ENCODE measurements at places on chromosomes 3 and 15.

DNA sequence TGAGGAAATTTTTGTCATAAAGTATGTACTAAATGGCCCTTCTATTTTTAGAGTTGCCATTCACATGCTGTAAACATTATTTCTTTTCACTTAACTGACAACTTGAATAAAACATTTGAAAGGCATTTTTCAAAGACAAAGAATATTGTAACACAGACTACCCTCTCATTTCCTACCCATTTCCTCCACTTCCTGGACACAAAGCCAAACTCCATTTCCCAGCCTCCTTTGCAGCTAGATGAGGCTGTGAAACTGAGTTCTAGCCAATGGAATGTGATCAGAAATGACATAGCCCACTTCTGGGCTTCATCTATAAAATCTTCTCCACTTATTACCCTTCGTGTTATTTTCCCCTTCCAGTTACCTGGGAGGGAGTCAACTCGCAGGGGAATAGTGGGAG, 288.9 kb upstream of the DPH6 start:
- ATAC-seq = no peak

DNA sequence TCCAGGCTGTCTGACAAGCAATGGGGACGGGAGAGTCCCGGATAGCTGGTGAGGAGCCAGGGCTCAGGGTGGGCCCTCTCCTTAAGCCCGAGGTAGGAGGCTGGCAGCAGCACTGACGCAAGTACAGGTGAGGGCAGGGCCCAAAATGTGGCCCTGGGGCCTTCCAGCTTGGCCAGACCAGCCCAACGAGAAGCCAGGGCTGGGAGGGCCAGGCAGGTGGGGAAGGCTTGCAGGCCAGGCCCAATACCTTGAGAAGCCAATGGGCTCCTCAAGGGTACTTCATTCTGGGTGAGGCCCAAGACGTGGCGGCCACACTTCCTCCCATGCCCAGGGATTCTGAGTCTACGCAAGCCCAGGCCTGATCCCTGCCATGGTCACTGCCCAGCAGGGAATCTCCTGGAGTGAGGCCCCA, 37.2 kb downstream of the AMOTL2 start:
- ATAC-seq = no peak

GRCh38 chr3:126351771-126352475, 5.3 kb downstream of the KLF15 start:
- ATAC-seq = no peak

DNA sequence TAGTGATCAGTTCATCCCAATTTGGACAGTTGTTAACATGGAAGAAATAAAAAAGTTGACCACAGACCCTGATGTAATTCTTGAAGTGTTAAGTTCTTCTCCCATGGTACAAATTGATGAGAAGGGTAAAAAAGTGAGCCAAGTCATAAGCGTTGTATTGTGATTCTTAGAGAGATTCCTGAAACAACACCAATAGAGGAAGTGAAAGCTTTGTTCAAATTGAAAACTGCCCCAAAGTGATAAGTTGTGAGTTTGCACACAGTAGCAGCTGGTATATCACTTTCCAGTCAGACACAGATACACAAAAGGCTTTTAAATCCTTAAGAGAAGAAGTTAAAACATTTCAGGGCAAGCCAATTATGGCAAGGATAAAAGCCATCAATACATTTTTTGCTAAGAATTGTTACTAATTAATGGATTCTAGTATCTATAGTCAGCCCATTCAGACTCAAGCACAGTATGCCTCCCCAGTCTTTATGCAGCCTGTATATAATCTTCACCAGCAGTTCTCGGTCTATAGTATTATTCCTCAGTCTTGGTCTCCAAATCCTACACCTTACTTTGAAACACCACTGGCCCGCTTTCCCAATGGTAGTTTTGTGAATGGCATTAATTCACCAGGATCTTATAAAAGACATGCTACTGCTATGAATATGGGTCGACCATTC, 38.2 kb downstream of the CDIN1 start:
- no peak for ATAC-seq

- no peak for ATAC-seq
Measured at GRCh38 chr15:62653122-62653521, 389.4 kb upstream of the TPM1 start.

GRCh38 chr15:66001042-66001441, 131.8 kb downstream of the RAB11A start:
- no peak for ATAC-seq

DNA sequence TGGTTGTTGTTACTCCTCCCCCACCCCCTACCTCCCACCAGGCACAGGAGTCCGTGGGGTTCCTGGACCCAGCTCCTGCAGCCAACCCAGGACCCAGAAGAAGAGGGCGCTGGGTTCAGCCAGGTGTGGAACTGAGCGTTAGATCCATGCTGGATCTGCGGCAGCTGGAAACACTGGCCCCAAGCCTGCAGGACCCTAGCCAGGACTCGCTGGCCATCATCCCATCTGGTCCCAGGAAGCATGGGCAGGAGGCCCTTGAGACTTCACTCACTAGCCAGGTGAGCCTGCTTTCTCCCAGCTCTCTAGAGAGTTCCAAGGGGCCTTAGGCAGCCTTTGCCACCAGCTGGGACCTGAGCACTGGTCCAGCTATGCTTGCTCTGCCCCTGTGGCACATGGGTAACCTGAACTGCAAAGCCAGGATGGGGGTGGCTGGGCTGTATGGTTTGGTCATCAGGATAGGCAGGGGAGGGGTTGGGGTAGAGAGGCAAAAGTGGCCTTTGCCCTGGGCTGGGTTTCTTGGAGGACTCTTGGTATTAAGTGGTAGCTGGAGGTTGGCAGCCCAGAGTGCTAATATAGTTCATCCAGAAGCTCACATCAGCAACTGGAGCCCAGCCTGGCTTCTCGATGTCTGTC, 7.0 kb upstream of the JMJD7 start:
- no peak for ATAC-seq

- ATAC-seq = no peak
Measured at GRCh38 chr15:82305621-82306048, 43.0 kb downstream of the SAXO2 start.

DNA sequence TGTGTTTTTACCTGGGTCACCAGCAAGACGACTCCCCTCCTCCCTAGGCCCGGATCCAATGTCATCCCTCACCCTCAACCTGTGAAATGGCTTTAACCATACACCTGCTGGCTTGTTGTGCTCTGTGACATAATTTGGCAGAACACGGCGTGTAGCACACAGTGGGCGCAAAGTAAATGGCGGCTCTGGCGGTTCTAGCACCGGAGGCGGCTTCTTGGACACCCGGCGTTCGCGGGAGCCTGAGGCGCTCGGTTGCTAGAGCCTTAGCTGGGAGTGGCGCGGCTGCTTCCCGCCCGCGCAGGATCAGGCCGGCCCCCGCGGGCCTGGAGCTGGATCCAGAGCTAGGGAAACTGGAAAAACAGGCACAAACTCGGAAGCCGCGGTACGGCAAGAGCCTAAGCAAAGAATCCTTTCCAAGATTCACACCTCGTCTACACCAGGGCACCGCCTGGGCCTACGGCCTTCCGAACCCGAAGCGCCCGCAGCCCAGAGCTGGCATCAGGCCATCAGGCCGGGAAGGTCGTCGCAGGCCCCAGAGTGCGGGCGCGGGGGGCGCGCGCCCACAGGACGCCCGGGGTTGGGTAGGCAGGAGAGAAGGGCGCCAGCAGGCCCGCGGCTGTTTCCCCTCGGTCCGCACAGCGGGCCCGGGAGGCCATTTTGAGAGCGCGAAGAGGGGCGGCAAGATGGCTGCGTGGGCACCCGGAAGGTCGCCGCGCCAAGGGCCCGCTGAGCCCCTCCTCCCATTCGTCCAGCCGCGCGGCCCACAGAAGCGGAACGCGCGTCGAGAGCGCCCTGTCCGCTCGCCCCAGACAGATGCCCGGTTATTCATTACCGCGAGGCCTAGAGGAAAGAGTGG, 43.9 kb upstream of the POLG start:
- peak; percentile 16 for ATAC-seq

- ATAC-seq = no peak
Measured at GRCh38 chr15:35540021-35540420, 5.9 kb downstream of the DPH6 start.

GRCh38 chr3:51869304-51869703, 6.1 kb downstream of the IQCF5 start:
- no peak for ATAC-seq

- ATAC-seq = no peak
Measured at GRCh38 chr3:52792961-52793695, 1.5 kb upstream of the ITIH3 start.

- peak; percentile 78 for ATAC-seq
Measured at GRCh38 chr15:65211482-65211982, 259 bp upstream of the CILP start.

GRCh38 chr3:76661527-76662250, 378.2 kb upstream of the ROBO2 start:
- no peak for ATAC-seq

DNA sequence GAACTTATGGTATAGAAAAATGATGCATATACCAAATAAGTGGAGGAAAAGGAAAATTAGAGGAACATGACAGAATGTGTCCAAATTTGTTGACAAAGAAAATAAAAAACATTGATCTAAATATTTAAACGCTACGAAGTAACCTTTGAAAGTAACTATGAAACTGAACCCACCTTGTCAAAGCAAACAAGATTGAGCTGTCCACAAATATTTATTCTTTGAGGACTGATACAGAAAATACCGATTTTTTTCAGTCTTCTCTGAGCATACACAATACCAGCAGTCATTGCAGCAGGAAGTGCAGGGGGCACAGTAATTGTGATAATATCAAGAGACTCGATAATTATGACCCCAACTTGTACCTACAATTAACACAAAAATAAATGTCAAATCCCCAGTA, 40.0 kb downstream of the ATP13A3 start:
- no peak for ATAC-seq

DNA sequence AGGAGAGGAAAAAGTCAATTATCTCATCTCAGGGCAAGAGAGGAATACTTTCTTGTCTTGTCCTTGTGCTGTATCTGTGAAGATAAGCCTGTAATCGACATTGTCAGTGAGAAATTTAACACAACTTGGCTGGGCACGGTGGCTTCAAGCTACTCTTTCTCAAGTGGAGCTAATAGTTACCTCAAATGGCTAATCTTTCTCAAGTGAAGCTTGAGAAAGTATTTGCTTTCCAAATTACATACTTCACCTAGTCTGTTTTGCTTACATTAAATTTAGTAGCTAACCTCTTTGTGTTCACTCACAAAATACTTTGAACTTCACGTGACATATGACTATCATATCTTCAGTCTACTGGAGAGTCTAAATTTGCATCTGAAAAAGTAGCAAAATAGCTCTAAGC, 48.3 kb upstream of the B3GALNT1 start:
- no peak for ATAC-seq

DNA sequence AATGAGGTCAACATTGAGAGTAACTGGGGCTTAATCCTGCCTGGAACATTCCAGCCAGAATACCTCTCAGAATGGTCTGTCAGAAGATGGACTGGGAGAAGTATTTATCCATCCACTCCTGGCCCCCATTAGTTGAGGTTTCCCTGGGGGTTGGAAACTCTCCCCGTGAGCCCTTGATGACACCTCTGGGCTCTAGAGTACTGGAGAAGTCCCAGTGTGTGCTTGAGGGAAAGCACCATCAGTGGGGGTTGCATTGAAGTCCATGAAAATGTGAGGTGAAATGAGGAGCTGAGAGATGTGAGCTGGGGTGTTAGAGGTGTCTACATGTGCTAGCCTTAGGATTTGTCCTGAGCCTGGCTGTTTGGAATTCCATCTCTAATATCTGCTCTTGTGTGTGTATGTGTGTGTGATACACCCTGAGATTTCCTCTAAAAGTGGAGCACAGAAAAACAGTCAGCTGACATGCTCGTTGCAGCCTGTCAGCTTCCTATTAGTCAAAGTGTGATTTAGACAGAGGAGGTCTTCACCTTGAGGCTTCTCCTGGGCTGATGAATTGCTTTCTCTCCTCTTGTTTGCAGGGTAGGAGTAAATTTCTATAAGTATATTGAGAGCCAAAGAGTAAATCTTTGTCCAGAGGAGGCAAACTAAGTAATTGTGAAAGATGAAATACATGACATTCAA, 67.6 kb downstream of the NR1D2 start:
- ATAC-seq = no peak

DNA sequence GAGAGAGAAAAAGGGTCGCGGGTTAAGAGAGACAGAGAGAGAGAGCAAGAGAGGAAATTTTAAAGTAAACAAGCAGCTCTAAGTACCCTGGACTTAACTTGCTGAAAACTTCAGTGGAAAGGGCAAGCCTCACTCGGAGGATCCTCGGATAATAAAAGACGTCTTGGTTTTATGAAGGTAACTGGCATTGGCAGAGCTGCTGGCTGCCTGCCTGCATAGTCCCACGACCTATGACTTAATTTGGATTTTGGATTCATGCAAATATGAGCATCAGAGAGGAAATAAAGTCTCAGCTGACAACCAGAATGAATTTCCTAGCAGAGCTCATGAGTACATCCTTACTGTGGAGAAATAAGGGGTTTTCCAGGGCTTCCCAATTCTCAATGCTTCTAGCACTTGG, 95.1 kb upstream of the PDZRN3 start:
- ATAC-seq = peak; percentile 21

DNA sequence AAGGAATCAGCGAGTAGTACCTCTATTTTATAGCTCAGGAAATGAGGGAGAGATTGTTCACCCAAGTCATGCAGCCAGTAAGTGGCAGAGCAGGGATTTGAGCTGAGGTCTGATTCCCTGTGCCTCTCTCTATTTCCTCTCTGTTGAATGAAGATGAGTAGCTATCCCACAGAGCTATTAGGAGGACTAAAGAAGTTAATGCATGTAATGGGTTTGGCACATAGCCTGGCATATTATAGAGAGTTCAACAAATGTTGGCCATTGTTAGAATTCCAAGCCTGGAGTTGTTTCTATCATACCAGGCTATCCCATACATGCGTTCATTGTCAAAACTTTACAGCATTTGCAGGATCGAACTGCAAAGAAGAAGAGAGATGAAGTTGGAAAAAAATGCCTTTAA, 21.8 kb upstream of the KLHL6 start:
- ATAC-seq = no peak

- ATAC-seq = no peak
Measured at GRCh38 chr3:144831955-144832716, 860.5 kb downstream of the DIPK2A start.

GRCh38 chr15:30041868-30042267, 40.9 kb upstream of the GOLGA8J start:
- ATAC-seq = no peak

GRCh38 chr15:40593165-40593564, 884 bp upstream of the KNL1 start:
- no peak for ATAC-seq

DNA sequence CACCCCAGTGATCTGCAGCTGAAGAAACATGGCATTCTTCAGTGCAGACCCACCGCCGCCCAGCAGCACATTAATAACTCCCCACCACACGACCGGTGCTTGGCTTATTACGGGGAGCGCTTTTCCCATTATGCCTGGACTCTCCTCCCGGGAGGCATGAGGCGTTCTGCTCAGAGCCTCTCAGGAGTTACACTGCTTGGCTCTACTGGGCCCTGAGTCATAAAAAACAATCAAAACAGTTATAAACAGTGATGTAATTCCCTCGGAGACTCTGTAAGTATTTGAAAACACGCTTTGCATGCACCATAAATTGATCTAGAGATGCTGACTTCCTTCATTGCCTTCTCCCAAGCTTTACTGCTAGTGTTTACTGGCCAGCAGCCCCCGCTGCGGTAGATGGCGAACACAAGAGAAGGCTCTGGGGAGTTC, 77.1 kb upstream of the SNRPA1 start:
- ATAC-seq = peak; percentile 69
